ENCODE measurements at places on chromosomes 2 and 18.

DNA sequence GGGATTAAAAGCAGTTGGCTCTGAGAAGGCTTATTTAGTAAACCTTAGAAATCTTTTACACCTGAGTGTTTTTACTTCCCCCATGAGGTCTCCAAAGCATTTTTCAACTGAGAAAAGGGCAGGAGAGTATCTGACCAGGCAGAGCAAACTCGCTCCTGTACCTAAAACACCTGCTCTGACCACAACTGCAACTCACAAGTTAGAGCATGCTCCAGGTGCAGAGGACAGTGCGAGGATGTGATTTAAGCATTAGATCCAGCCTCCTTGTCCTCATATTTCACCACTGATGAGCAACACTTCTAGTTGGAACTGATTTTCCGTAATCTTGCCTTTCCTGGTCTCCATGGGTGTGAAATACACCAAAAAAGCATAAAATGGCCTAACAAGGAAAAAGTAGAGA is 34.5 kb upstream of the TBC1D8 start:
- H3K27me3 ChIP-seq, result peaks cover 32% of the 10 kb centered on the region
- no peak for DNase-seq

DNA sequence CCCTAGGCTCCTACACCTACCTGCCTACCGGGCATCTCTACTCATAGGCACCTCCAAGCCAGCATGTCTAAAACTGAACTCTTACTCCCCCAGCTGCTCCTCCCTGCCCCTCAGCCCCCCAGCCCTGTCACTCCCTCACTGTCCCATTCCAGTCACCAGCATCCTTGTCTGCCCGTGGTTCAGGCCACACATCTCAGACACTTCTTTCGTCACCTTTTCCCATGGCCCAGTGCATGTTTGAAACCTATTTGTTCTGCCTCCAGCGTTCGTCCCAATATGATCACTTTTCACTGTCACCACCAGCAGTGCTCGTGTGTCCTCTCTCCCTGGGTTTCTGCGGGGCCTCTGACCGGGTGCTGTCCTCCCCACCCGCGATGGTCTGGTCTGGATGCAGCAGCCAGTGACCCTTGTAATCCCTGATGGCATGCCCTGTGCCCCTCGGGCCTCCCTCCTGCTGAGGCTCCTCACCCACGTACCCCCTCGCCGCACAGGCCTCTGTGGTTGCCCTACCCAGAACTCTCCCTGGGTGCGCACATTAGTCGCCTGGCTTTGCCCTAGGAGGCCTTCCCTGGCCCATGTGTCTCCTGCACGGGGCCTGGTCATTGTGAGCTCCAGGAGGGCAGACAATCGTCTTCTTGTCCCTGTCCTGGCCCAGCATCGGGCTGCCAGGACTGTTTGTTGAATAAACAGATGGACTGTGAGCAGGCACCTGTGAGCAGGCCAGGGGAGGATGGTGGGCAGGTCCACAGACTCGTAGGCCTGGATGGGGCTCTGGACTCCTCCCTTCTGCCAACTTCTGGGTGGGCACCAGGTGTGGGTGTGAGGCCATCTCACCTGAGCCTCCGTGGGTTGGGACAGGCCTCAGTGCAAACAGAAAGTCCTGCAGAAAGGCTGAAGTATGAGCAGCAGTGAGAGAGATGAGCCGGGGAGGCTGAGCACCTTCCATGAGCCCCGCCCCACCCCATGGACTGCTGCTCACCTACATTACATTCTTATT is 15.5 kb downstream of the LDLRAD4 start:
- H3K4me3 ChIP-seq, result no peak overlapping the region
- peaks cover 16% of the 10 kb centered on the region for H3K27me3 ChIP-seq
- DNase-seq, result no peak

- no peaks in the 10 kb centered on the region for H3K4me1 ChIP-seq
- H3K4me3 ChIP-seq, result peak within 1 kb of the TSS; percentile 66
- H3K27me3 ChIP-seq, result peaks cover 61% of the 10 kb centered on the region
- no peak within 1 kb of the TSS for H3K27ac ChIP-seq
These were observed at the start of gene PKDCC for GRCh38 chr2:42047488-42048298. TSS of gene PKDCC (plus strand) at chr2:42048021. CDS start at chr2:42048200, 179 bp downstream.

GRCh38 chr2:71313016-71313766 is 18.4 kb upstream of the ZNF638 start:
- DNase-seq, result no peak
- no peaks in the 10 kb centered on the region for H3K4me1 ChIP-seq
- no peak overlapping the region for H3K4me3 ChIP-seq
- peaks cover 7% of the 10 kb centered on the region for H3K27me3 ChIP-seq
- peaks cover 12% of the 10 kb centered on the region for H3K36me3 ChIP-seq

DNA sequence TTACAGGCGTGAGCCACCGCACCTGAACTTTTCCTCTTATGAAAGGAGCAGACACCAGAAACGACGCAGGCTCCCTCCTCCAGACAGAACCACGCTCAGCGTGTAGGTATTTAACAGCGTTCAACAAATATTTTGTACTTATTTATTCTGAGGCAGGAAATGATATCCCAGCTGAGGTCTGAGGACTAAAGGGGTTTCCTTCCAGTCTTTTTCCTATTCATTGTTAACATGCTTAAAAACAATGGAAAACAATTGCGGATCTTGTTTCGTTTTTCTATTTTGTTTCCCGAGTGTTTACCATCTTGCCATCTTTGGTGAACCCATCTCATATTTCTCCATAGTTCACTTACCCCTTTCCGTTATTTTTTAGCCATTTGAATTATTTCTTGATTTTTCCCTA is 43.7 kb upstream of the FOSL2 start:
- H3K4me3 ChIP-seq, result no peak overlapping the region
- H3K36me3 ChIP-seq, result no peaks in the 10 kb centered on the region
- peaks cover 23% of the 10 kb centered on the region for H3K4me1 ChIP-seq
- no peak for DNase-seq
- H3K27me3 ChIP-seq, result no peaks in the 10 kb centered on the region

DNA sequence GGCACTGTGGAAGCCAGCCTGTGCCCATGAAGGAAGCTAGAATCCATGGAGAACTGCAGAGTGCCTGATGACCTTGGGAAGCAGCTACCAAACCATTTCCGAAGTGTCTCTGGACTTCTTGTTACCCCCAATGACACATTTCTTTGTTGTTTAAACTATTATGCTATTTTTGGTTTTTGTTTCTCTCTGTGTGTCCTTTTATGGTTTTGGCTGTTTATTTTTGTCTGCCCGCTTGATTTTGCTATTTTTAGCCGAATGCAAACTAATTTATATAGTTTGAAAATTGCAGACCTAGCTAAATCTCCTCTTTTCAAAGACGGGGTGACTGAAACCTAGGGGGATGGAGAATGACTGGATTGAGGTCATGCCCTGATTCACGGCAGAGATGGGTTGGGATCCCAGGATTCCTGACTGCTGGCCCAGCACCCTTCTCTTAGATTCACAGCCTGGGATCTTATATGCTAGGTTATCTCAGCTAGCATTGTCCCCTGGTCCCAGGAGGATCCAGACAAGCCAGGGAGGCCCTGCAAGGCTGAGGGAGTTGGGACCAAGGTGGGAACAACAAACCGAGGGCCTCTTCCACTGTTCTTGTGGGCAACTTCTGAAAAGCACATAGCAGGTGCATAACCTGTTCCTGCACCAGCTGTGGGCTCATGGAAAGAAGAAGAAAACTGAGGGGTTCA is 116.3 kb upstream of the HAAO start:
- peaks cover 2% of the 10 kb centered on the region for H3K27me3 ChIP-seq
- peak overlapping the region; percentile 38 for H3K4me3 ChIP-seq
- DNase-seq, result no peak
- peaks cover 49% of the 10 kb centered on the region for H3K4me1 ChIP-seq
- no peaks in the 10 kb centered on the region for H3K36me3 ChIP-seq

DNA sequence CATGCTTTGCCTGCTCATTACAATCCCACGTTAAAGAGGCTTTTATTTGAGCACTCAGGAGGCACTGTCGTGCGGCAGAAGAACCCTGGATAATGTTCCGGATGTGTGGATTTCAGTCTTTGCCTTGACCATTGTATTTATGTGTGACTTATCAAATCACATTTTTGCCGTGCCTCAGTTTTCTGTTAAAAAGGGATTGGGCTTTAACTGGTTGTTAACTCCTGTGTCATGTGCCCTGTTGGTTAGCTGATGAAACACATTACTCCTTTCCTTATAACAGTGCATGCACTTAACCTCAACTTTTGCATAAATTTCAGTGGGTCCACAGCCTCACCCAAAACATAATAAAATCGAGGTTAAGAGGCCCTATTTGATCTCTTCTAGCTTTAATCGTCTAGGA is 52.7 kb downstream of the NAB1 start:
- no peak overlapping the region for H3K4me3 ChIP-seq
- DNase-seq, result no peak
- no peak overlapping the region for H3K27ac ChIP-seq
- H3K27me3 ChIP-seq, result peaks cover 4% of the 10 kb centered on the region
- no peaks in the 10 kb centered on the region for H3K36me3 ChIP-seq

DNA sequence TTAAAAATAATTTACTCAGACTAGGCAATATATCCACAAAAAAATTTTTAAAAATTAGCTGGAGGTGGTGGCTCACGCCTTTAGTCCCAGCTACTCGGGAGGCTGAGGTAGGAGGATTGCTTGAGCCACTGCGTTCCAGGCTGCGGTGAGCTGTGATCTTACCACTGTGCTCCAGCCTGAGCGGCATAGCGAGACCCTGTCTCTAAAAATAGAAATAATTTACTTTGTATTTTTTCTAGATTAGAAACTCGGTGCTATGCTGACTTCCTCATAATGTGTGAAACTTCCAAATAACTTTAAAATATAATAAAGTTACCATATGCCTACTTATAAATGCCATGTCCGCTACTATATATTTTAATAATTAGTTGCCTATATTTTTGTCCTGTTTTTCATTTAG is 6.7 kb downstream of the PPIG start:
- H3K36me3 ChIP-seq, result no peaks in the 10 kb centered on the region
- no peaks in the 10 kb centered on the region for H3K27me3 ChIP-seq
- no peak overlapping the region for H3K27ac ChIP-seq

GRCh38 chr2:45653122-45653913 is 1.8 kb downstream of the PRKCE start:
- peak overlapping the region; percentile 98 for H3K4me3 ChIP-seq
- peaks cover 32% of the 10 kb centered on the region for H3K4me1 ChIP-seq
- no peaks in the 10 kb centered on the region for H3K36me3 ChIP-seq

GRCh38 chr2:79180092-79180491 is 20.5 kb upstream of the REG3A start:
- no peaks in the 10 kb centered on the region for H3K36me3 ChIP-seq
- no peak overlapping the region for H3K27ac ChIP-seq
- H3K4me3 ChIP-seq, result no peak overlapping the region

DNA sequence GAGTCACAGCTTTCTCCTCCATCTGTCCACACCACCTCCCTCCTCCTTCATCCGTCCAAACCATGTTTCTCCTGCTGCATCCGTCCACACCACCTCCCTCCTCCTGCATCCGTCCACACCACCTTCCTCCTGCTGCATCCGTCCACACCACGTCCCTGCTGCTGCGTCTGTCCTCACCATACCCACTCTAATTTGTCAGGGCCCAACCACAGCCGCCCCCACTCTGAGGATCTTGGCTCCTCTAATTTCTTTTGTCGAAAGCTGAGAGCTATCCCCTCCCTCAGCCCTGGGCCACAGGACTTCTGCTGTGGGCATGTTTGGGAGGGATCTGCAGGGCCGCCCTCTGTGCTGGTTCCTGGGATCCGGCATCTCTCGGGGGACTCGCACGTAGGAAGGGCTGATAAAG is 67.4 kb downstream of the TPO start:
- H3K27me3 ChIP-seq, result peaks cover 10% of the 10 kb centered on the region
- H3K36me3 ChIP-seq, result no peaks in the 10 kb centered on the region
- no peak overlapping the region for H3K4me3 ChIP-seq
- H3K4me1 ChIP-seq, result no peaks in the 10 kb centered on the region
- H3K27ac ChIP-seq, result no peak overlapping the region

DNA sequence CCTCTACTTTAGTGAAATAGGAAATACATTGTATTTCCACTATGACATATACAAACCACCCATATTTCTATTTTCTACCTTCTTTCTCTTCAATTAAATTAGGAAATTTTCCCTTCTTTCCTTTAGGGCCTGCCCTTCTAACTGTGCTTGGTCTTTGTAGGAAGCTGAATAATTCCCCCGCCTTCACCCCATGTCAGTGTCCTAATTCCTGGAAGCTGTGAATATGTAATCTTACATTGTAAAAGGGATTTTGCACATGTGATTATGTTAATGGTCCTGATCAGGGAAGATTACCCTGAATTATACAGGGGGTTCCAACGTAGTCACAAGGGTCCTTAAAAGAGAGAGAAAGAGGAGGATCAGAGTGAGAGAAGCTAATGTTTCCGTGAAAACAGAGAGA is 40.2 kb downstream of the GRB14 start:
- H3K27ac ChIP-seq, result no peak overlapping the region
- DNase-seq, result no peak
- no peak overlapping the region for H3K4me3 ChIP-seq

DNA sequence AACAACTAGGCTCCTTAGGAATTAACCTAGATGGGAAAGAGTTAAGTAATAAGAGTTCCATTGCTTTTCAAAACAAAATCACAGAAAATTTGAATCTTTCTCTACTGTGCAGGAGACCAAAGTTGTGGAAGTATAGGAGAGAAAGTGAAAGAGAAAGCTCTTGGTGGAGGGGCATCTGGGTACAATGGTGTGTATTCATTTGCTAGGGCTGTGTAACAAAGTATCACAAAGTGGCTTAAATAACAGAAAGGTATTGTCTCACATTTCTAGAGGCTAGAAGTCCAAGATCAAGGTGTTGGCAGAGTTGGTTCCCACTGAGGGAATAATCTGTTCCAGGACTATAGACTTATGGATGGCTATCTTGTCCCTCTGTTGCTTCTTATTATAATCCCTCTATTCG is 50.5 kb upstream of the GORASP2 start:
- no peak for DNase-seq
- H3K4me1 ChIP-seq, result peaks cover 14% of the 10 kb centered on the region
- no peaks in the 10 kb centered on the region for H3K36me3 ChIP-seq
- peaks cover 15% of the 10 kb centered on the region for H3K27me3 ChIP-seq

- H3K36me3 ChIP-seq, result no peaks in the 10 kb centered on the region
- no peak overlapping the region for H3K4me3 ChIP-seq
- DNase-seq, result no peak
- H3K4me1 ChIP-seq, result peaks cover 12% of the 10 kb centered on the region
- H3K27ac ChIP-seq, result no peak overlapping the region
These were observed 108.1 kb upstream of the ARHGAP28 start for GRCh38 chr18:6621437-6621836.
